ENCODE measurements at places on chromosomes 1 and 21. TPM values are rescaled to one million over a fixed set of nuclear protein-coding genes. Genes with fewer than 3 reads are reported as not detected.

TTC22 gene
- polyA plus RNA-seq = 0.05 TPM

HSF2BP gene
- polyA plus RNA-seq = 0.18 TPM

NPHS2 gene
- not detected for polyA plus RNA-seq

FCER1G gene
- polyA plus RNA-seq = 33.4 TPM

MFAP2 gene
- polyA plus RNA-seq = 3.2 TPM

OR2M3 gene
- polyA plus RNA-seq = not detected

FABP3 gene
- polyA plus RNA-seq = 6,193 TPM

All from right cardiac atrium (tissue), 5 donors.